Cardiac septum (tissue), 1 donor: ENCODE measurements at places on chromosomes 3 and 15. TPM values are rescaled to one million over a fixed set of nuclear protein-coding genes. Genes with fewer than 3 reads are reported as not detected.

DNA sequence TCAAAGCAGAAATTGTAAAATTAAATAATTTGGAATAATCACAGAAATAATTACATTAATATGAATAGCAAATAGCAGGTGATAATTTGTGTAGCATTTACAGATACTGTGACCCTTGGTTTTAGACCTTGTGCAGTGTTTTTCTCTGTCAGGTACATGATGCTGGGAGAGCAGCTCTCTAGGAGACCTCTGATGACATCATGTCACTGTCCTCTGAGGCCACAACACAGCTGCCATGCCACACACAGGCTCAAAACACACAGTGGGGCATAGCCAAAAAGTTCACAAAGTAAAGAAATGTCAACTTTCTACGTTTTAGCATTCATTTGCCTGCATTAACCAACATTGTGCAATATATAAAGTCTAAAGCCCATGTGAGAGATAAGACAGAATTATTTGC is 71.8 kb upstream of the ZBTB20 start:
- DNase-seq: no peak

DNA sequence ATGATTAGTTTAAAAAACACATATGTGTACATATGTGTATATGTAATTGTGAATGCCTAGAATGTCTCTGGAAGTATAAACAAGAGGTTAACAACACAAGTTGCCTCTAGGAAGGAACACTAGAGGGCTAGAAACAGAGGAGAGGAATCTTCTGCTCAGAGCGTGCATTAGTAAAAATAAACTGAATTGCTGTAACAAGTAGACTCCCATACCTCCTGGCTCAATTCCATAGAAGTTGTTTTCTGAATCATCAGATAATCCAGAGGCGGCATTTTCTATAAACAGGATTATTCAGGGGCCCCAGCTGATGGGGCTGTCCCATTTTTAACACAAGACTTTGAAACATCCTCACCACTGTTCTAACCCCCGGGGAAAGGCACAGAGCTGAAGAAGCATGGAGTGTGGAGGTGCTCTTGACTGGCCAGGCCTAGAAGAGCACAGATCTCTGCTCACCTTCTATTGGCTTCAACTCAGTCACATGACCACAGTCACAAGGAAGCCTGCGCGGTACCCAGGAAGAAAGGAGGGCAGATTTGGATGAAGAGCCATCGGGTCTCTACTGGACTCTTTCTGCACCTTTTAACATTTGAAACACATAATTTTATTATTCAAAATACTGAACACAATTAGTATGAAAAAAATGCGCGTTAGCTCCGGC is 145.7 kb downstream of the TLE3 start:
- DNase-seq: no peak

- DNase-seq: no peak
These were observed 61.3 kb upstream of the PSMD6 start for GRCh38 chr3:64084640-64085039.

DNA sequence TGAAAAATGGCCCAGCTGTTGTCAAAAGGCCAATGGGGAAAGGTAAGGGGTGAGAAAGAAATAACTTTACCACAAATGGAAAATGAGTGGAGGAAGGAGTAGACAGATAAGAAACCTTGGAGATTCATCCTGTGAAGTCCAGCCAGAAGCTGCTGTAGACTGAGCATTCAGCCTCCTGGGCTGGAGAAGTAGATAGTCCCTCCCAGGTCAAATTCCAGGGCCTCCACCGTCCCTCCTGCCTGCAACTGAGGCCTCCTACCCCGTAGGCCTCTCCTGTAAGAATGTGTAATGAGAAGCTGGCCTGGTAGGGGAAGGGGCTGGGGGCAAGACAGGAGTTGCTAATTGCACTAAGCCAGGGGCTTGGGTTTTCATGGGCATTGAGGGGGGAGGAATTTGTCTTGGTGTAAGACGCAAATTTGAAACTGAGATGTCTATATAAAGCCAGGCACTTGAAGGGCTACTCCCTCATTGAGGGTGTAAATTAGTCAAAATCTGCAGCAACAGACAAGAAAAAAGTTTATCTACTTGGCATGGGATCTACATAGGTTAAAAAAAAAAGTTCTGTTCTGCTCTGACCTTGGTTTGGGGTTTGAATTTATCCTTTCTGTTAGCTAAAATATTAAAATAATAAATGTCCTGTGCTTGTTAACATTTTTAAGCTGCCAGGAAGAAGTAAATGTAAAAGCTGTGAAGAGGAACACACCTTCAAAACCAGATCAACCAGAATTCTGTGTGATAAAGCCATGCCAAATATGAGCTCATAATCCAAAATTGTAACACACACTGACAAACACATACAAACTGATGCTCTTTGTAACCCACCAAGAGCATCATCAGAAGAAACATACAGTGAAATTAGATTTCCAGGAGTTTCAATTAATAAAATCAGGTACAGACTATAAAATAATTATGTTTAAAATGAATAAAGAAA is 1.7 kb upstream of the RBP2 start:
- no peak for DNase-seq

PLCB2 gene
- 4.6 TPM for total RNA-seq

TMIE gene
- 0.51 TPM for total RNA-seq

SERINC4 gene
- total RNA-seq: 0.43 TPM

FBXO40 gene
- 147 TPM for total RNA-seq
